Naive thymus-derived CD8-positive, alpha-beta T cell (primary cell): ENCODE measurements at places on chromosomes 5 and 9. TPM values are rescaled to one million over a fixed set of nuclear protein-coding genes. Genes with fewer than 3 reads are reported as not detected.

The DNAJB5 gene
- 1.9 TPM for total RNA-seq

The RNF208 gene
- total RNA-seq: 0.91 TPM

GRCh38 chr5:108523360-108523759, 141.5 kb upstream of the FBXL17 start:
- DNase-seq: no peak

DNA sequence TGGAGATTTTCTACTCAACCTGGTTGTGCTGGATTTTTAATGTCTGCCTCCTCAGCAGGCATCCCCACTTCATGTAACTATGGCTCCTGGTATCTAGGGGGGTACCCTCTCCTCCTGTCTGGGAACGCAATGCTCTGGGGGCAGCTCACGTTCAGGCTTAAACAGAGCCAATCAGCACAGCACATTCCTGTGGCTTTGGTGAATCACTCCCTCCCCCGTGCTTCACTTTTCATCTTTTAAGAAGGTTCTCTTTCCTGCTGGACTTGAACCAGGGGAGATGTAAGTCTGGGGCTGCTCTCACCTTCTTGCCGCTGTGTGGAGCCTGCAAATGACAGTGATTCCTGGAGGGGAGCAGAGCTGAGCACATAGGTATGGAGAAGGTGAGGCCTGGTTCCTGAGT, 101.2 kb downstream of the MSX2 start:
- DNase-seq: no peak

DNA sequence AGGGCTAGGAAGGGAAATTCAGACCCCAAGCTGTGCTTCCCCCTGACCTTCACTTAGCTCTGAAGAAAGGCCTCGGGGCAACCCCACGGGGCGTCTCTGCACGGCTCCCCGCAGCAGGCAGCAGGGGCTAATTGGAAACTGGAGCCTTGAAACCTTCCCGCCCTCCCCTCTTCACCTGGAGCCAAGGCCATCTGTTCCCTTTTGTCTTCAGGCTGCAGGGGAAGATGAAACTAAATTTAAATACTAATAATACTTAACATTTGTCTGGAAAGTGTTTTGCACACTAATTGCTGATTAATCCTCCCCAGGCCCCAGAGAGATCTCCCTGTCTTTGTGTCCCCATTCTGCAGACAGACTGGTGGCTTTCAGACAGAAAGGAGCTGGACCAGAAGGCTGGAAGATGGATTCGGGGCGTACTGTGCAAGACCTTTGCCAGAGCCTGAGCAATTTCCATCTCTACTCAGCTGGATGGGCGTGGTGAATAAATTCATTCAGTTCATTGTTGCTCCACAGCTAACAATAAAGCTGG, 34.1 kb upstream of the CPLX2 start:
- no peak for DNase-seq

DNA sequence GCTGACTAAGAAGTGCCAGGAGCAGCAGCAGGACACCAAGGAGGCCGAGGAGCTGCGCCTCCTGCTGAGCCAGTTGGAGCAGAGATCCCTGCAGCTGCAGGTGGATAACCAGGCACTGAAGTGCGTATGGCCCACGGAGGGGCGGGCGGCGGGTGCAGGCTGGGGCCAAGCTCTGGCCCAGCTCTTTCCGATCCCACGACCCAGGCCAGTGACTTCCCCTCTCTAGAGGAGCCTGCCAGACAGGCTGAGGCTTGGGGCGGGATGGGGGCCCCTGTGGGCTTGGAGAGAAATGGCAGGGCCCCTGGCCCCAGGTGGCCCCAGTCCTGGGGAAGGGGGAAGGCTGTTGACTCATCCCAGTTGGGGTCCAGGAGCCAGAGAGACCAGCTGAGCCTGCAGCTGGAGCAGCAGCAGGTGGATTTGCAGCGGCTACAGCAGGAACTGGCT, 3.6 kb downstream of the PTRH1 start:
- no peak for DNase-seq
